ENCODE measurements at places on chromosomes 2 and 18.
A peak's percentile ranks its signal among the peaks of the same experiment; 100 is the strongest.

DNA sequence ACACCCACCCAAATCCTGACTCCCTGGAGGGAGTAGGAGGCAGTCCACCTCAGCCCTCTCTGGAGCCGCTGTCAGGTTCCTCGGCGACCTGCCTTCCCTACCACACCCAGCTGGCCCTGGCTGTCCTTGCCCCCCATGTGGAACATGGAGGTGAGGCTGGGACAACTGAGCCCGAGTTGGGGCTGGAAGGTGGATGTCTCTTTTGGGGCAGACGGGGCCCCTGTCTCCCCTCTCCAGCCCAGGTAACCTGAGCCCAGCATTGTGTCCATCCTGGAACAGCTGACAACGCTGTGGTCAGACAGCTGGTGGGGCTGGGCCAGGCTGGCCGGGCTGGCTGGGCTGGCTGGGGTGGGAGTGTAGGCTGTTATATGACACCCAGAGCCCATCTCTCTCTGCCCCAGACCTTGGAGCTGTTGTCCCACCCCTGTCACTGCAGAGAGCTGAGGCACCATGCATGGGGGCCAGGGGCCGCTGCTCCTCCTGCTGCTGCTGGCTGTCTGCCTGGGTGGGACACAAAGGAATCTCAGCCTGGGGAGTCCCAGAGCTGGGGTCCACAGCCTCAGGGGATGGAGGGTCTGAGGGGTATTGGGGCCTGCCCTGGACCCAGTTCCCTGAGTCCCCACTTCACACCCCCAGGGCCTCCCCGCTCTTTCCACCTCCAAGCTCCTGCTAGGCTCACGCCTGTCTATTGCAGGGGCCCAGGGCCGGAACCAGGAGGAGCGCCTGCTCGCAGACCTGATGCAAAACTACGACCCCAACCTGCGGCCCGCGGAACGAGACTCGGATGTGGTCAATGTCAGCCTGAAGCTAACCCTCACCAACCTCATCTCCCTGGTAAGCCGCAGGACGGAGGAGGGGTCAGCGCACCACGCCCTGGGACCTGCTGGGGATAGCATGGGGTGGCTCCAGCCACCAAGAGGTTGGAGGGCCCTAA is at the start of gene CHRNG:
Gene CHRNG (plus strand): TSS at position 395 of the 934 bp plus-strand sequence. CDS start 56 bp downstream, at position 451.
- peak; percentile 31 for DNase-seq

- DNase-seq = no peak
These were observed 2.8 kb downstream of the FOSL2 start for GRCh38 chr2:28395334-28396061.

DNA sequence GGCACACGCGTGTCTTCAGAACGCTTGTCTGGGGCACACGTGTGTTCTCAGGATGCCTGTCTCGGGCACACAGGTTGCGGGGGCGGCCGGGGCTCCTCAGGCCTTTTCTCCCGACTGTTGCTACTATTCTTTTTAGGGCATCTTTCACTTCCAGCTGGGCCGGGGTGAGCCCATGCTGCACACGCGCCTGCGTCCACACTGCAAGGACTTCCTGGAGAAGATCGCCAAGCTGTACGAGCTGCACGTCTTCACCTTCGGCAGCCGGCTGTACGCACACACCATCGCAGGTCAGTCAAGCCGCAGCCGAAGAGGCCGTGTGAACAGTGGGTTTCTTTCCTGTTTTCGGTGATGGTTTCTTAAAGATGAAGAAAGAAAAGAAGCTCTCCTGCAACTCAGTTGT is 25.0 kb downstream of the CTDP1 start:
- DNase-seq = no peak

DNA sequence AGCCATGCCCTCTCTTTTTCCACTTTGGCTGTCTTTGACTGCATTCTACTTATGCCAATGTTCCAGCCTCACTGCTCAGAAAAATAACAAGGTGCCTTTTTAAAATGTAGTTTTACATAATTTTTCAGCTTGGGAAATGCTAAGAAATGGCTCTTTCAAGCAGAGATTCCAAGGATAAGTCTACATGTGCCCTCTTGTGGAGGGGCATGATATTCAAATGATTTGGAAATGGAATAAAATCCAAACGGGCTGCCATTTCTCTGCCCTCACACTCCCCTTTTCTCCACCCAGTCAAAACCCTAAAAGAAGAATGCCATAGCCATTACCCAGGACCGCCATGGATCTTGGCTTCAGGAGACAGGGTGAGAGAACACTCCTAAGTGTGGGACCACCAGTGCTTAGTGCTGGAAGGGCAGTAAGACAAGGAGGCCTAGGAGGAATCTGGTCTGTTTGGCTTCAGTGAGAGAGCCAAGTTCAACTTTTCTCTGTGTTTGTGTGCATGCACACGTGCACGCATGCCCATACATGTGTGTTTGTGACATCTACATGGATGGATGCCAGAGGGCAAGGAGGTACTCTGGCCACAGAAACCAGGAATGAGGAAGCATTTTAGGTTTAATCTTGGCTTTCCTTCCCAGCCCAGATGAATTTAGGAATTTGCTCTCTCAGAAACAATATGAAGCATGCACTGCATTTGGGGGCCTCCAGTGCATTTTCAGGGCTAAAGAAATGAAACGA is 174.0 kb upstream of the SLC14A2 start:
- DNase-seq = no peak

DNA sequence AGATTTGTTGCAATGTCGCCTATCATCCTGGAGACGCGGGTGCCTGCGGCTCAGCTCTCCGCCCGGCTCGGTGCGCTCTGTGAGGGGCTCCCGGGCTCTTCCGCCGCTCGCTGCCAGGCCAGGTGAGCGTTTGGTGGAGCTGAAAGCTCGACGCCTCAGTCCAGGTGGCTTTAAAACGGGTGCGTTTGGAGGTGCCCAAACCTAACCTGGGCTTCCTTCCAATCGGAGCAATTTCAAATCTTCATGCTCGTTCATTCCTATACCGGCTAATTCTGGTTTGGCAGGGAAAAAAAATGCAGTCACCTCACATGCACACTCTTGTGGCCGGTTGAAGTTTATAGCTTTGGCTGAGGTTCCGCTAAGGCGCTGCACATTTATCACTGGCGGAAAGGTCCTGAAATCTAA is at the start of gene SLC16A14:
Gene SLC16A14 (minus strand): TSS at position 274 of the 405 bp plus-strand sequence. CDS start 9,572 bp downstream, outside the sequence.
- no peak for DNase-seq

GRCh38 chr2:10033251-10034006 is 9.9 kb upstream of the KLF11 start:
- DNase-seq = no peak

GRCh38 chr2:180607514-180608049 is 372.8 kb upstream of the UBE2E3 start:
- no peak for DNase-seq

DNA sequence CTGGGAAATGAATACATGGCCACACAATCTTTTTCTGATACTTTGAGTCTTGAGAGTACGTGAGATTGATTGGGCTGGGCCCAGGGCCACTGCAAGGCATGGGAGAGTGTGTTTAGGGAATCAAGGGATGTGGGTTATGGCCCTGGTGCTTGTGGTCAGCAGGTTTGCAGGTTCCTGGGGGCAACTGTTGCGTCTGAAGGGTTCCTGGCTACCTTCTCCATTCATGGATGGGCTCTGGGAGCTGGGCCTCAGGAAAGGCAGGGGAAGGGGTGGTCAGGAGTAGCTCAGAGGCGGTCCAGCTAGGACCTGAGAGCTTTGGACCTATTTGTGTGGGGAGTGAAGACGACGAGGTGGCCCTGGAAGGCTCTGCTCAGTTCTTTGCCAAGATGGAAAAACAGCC is 8.4 kb upstream of the ZAP70 start:
- no peak for DNase-seq

GRCh38 chr2:148255929-148256328 is 235.0 kb downstream of the MBD5 start:
- no peak for DNase-seq

GRCh38 chr2:233915128-233915527 is 2.0 kb upstream of the TRPM8 start:
- DNase-seq = no peak

DNA sequence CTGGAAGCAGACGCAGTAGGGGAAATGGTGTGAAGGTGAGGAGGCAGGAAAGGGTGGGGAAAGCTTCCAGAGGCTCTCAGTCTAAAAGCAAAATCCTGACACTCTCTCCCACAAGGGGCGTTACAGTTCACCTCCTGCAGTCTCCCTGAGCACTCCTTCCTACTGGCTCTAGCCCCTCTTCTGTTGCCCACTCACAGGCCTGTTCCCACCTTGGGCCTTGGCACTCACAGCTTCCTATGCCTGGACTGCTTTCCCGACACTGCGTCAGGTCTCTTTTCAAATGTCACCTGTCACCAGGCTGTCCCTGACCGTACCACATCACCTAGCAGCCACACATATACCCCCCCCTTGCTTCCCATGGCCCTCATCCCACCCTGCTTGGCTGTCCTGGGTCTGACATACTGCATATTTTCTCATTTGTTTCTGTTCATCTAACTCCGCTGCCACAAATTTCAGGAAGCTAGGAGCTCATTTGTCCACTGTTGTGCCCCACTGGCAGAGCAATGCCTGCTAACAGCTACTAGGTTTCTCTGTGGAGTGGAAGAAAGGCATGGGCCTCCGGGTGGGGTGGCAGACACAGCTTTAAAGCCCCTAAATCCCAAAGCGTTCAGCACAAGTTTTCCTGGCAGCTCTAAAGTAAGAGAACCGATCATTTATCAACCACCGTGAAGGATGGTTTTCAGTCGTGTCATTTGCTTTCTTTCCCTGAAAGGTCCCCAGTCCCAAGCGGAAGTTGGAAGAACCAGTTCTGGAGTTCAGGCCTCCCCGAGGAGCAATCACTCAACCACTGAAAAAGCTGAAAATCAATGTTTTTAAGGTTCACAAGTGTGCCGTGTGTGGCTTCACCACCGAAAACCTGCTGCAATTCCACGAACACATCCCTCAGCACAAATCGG is 118.8 kb downstream of the ZNF532 start:
- no peak for DNase-seq

- no peak for DNase-seq
These were observed 131.4 kb upstream of the CCDC68 start for GRCh38 chr18:55090564-55091188.

- peak; percentile 77 for DNase-seq
These were observed 795 bp downstream of the ANKRD39 start for GRCh38 chr2:96856776-96857666.

DNA sequence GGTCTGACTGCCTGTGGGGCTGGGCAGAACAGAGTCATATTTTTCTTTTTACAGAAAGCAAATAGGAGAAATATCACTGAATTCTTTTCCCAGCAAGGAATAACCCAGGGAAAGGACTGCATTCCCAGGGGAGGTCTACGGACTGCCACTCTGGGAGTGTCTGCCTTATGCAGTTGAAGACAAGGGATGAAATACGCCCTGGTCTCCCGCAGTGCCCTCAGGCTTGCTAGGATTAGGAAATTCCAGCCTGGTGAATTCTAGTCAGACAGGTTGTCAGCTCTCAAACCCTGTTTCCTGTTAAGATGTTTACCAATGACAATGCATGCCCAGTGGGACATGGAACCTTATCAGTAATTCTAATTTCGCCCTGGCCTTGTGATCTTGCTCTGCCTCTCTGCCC is 30.3 kb upstream of the PDK1 start:
- no peak for DNase-seq
